ENCODE measurements at places on chromosomes 2 and 18.

DNA sequence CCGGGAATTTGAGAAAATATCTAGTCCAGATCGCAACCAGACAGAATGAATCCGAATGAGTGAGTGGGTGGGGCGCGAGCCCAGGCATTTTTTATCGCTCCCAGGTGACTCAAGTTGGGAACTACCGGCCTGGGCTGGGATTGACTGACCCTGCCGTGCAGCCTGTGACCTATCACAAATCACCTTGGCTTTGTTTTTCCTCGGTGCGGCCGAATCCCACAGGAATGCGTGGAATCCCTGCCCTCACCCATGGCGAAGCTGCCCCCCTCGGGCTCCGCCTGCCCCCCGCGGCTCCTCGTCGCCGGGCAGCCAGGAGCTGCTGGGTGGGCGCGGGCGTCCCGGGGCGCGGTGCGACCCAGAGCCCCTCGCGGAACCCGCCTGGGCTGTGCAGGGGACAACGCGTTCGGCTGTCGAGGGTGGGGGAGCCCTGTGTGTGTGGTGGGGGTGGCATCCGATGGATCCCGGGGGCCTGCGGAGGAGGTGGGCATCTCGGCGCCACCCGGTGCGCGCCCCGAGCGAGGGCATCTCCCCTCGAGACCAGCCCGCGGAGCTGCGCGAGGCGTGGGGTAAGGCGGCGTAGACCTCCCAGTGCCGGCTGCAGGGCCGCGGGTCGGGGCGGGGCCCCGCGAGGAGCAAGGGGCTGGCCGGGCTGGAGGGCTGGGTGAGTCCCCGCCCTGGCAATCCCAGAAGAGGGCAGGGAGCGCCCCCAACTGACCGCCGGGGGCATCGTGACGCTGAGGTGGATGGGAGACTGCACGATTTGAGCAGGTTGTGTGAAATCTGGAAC is 16.5 kb downstream of the B3GNT7 start:
- no peak for DNase-seq

GRCh38 chr18:41378598-41378997 is 576.4 kb upstream of the PIK3C3 start:
- DNase-seq, result no peak

- DNase-seq, result no peak
These were observed 64.0 kb downstream of the ODC1 start for GRCh38 chr2:10383960-10384734.

DNA sequence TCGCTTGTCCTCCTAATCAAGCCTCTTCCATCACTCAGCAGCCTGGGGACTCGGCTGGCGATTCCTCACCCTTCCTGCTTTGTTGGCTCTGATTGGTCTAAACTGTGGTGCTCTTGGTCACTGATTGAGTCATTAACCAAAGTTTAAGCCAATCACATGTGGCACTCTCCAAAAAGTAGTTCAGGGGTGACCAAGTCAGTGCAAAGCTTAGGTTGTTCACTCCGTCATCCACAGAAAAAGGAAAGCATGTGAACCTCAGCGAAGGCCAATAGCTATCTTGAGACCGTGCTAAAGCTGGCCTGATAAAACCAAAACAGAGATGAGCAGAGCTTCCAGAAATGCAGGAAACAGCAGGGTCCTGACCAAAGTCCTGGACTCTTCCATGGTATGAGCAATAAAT is 4.9 kb downstream of the ALPK2 start:
- no peak for DNase-seq

DNA sequence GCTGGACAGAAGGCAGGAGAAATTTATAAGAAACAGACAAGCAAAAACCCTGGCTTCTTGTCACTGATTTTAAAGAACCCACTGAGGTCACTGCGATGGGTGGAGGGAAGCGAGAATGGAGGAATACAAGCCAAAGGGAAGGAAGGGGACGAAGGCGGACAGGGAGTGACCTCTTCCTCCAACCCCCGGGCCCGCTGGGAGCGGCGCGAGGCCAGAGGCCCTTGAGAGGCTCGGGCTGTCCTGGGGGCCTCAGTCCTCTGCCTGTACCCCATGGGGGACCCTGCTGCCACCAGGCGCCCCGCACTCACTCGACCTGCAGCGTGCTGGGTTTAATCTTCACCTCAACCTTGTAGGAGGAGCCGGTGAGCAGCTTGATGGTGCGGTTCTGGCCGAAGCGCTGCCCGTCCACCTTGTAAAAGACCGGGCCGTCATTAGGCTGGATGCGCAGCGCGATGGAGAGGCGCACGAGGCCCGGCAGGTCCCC is 793 bp downstream of the CNRIP1 start:
- DNase-seq, result no peak

DNA sequence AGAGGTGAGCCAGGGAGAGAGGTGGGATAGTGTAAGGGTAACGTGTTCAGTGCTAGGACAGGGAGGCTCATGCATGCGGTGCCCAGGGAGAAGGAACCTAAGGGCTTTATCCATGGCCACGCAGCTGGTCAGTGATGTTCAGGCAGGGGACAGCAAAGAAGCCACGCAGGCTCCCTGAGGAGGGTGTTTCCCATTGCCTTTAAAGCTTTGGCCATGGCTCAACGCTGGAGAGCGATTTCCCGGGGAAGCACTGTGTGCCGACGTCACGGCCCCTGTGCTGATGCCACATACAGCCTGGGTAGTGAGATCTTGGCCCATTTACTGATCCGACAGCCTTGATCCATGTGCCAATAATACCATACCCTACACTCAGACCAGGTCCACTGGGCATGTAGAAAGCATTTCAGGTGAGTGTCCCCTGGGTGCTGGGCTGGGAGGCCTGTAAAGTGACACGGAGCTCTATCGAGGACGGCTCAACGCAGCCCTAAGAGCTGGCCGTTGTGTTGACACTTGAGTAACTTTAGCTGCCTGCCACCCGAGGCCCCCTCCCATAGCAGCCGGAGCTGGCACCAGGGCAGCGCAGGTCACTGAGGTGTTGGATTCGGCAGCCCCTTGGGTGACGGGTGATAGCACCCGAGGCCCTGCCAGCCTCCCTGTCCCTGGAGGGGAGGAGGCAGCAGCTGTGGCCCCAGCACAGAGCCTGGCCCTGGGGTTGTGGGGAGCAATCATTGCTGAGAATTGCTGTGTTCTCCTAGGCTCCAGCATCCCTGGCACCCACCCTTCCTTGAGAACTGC is 41.4 kb downstream of the PDIA6 start:
- no peak for DNase-seq

DNA sequence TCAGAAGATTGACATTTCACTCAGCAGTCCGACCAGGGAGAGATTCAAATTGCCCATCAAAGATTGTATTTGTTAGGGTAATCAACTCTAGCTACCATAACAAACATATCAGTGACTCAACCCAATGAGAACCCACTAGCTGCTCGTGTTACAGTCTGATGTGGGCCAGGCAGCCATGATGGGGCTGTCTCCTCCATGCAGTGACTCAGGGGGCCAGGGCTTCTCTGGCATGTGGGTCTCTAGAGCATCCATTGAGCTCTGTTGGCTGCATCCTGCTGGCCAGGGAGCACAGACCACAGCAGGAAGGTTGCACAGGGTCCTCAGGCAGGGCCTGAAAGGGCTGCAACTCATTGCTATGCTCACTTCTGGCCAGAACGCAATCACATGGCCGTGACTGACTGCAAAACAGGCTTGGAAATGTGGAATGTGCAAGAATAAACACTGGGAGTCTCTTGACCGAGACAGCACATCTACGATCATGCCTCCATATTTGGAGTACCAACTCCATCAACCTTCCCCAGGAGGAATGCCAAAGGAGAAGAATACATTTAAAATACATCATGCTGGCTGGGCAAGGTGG is 216.8 kb downstream of the EIPR1 start:
- no peak for DNase-seq

DNA sequence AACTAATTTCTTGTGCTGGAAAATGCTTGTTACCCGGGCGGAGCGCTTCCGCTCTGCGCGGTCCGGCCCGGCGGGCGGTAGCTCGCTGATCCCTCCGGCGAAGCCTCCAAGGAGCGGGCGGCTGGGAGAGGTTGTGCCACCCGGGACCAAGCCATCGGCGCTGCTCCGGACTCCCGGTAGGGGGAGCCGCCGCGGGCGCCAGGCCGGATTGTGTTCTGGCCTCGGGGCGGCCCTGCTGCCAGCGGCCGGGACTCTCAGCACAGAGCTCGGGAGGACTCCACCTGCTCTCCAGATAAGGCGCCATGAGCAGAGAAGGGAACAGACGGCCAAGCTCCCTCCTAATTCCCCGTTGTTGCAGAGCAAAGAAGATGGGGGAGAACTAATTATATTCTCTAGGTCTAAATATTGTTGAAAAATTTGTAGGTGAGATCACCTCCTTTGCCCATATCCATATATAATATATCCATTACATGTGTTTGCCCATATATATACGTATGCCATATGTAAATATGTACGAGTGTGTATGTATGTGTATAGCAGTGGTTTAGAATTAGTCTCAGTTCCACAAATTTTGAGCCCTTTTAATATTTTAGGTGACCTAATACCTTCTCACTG is 13.8 kb upstream of the SATB2 start:
- no peak for DNase-seq

DNA sequence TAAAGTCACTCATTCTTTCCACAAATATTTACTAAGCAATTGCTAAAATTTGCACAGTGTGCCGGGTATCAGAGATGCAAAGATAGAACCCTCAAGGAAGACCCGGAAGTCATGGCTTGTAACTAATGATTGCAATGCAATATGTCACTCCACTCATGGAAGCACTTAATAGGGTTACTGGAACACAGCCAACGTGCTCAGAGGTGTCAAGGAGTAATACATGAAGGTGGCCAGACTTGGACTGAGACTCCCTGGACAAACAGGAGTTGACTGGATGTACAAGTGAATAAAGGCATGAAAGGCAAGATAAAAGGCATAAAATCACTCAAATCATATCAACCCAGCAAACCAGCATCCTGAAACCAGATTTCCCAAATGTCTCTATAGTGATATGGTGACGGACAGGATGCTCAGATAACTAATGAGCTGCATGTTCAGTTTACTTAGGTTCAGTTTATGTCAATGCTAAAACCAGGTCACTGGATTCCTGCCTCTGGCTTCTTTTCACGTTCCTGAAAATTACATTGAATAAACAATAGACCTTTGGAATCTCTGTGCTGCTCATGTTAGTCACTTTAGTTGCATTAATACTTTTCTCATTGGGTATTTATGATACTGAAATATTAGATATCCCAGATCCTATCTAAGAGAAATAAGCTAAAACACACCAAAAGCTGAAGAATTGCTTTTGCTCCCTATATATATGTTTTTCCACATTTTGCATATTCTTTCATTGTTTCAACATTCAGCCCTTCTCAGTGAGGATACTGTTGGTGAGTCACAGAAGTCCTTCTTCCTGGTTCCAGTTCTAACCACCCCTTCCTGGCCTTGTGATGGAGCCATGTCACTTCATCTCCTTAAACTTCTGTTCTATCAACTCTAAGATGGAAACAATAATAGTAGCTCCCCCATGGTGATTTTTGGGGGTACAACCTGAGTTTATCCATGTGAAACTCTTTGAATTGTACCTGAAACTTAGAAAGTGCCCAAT is 688.9 kb upstream of the ID2 start:
- no peak for DNase-seq

- no peak for DNase-seq
These were observed 263.4 kb downstream of the AGAP1 start for GRCh38 chr2:235757212-235757611.

GRCh38 chr2:160174322-160174721 is 25.8 kb downstream of the ITGB6 start:
- no peak for DNase-seq

DNA sequence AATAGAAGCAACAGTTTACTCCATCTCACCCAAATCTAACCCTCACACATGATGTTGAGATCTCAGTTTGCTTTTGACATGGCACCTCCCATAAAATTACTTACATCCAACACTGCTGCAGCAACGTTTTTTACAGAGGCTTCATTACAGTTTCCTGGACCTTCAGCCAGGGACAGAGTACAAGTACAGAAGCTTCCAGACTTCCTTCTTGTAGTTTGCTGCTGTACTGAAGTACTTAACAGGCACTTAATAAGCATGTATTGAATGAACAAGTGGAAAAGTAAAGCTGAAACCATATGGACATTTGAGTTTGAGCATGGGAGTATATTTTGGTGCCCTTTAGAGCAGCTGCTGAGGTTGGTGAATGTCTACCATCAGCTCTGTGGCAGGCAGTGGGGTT is 514.2 kb downstream of the PTPRM start:
- DNase-seq, result no peak

GRCh38 chr2:6089474-6089873 is 397.3 kb downstream of the SOX11 start:
- no peak for DNase-seq

GRCh38 chr2:38386377-38386776 is 9.3 kb upstream of the ATL2 start:
- DNase-seq, result no peak

DNA sequence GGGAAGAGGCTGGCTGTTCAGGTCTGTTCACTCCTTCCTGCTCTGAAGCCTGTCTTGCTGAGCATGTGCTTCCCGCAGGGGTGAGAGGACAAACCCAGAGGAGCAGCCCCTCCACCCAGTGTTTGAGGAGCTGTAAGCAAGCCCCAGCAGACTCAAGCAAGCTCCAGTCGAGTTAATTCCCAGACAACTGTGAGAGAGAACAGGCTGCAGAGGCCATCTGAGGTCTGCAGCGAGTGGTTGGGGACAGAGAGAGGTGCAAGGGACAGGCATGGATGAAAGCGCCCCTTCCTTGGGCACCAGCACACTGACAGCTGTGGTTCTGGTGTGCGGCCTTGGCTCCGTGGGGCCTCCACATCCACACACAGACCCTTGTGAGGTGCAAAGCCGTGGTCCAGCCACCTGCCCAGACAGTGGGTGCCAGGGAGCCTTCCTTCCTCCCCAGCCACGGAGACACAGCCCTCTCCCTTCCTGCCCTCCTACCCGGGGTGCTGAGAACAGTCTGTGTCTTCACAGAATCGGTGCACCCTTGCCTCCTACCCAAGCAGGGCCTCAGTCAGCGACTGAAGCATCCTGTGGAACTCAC is 36.2 kb downstream of the MAL start:
- no peak for DNase-seq

DNA sequence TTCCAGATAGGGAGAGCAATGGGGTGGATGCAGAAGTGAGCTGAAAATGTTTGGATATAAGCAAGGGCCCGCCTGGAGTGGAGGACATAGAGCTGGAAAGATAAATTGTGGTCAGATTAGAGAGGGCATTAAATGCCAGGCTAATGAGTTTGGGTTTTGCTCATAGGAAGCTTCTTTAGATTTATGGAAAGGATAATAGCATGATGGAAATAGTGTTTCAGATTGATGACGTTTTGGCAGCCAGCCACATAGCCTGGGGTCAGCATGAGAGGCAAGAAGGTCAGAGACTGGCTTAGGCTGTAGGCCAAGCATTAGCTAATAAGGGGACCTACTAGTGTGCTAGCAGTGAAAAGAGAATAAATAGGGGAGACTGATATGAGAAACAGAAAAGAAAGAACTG is 321.6 kb downstream of the STK39 start:
- DNase-seq, result no peak

- DNase-seq, result no peak
These were observed 3.2 kb upstream of the GLS start for GRCh38 chr2:190877436-190877835.
